Activated naive CD8-positive, alpha-beta T cell treated with anti-CD3 and anti-CD28 coated beads, Interleukin-2, amount 10 ng/mL, durations not matched to agents 7 days and 5 days (primary cell): ENCODE measurements at places on chromosomes 2 and 18.
A peak's percentile ranks its signal among the peaks of the same experiment; 100 is the strongest.

GRCh38 chr18:840516-840915 lies 28.5 kb upstream of the YES1 start:
- no peak for DNase-seq

GRCh38 chr2:212958757-212959295 lies 192.6 kb downstream of the IKZF2 start:
- no peak for DNase-seq

DNA sequence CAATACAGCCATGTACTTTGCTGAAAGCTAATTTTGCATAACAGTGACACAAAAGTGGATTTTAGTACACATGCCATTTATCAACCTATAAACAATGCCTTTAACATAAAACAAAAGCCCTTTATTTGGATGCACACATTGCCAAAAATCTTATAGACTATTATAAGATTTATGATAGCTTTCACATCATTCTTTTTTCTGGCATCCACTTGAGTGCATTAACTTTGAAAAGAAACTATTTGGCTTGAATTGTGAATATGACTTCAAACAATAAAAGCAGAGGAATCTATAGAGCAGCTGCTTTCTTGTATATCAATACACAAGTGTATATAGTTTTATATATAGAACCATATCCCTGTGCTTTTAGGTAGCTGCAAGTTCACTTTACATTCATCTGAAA lies 577.4 kb downstream of the CBLN2 start:
- no peak for DNase-seq

DNA sequence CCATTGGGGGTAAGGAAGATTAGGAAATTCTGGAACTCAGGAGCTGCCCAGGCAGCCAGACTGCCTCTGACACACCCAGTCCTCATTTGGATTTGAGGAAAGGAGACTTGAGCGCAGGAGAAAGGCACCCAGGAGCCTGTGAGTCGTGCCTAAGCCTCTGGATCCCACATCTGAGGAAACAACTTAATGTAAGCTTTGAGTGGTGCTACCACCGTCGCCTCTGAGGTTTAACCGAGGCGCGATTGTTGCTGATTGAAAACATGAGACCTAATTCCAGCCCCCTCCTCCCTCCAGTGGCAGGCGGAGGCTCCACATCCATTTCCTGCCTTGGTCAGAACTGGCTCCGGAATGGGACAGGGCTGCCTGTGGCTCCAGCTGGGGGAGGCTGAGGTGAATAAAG lies 176.7 kb upstream of the PKDCC start:
- DNase-seq, result no peak

DNA sequence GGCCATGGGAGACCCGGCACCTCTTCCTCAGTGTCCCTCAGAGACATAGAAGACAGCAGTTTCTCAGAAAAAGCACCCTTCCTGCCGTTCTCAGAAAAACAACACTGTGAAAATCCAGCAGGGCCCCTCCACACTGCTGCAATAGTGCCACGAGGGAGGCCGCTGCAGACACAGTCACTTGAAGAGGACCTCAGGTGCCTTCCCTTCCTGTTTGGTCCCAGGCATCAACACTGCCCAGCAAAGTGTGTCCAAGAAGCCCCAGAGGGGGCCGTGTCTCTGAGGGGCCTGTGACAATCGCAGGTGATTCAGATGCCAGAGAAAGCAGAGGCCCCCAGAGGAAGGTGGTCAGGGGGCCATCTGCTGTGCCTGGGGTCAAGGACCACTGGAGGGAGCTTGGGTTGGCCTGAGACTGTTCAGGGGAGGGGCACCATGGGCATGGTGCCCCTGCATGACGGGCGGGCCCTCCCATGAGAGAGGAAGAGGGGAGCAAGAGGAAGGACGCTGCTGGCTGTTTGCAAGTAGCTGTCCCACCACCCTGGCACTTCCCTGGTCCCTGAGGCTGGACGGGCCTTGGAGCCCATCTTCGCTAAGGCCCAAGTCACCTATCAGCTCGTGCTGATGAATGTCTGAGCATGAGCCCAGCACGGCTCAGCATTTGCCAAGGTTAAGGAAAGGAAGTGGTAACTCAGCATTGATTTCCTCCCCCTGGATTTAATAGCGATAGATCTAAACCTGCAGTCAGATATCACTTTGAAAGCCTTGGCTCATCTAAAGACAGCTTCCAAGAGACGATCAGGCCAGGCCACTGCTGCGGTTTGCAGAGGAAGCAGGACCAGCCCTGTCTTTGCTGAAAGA lies 9.1 kb downstream of the TWIST2 start:
- no peak for DNase-seq

GRCh38 chr2:60466161-60466702 lies 87.2 kb downstream of the BCL11A start:
- DNase-seq, result no peak

DNA sequence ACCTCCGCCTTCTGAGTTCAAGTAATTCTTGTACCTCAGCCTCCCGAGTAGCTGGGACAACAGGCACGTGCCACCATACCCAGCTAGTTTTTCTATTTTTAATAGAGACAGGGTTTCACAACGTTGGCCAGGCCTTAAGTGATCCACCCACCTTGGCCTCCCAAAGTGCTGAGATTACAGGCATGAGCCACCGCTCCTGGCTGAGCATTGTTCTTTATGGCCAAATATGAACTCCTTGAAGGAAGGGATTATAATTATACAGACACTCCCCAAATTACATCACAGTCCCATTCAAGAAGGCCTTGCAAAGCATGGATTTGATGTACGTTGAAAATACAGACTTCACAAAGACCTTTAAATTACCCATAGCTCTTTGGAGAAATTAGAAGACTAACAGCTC lies 381.7 kb downstream of the TXNL1 start:
- DNase-seq, result no peak

- DNase-seq, result no peak
These were observed 191.2 kb upstream of the PXDN start for GRCh38 chr2:1935476-1935875.

GRCh38 chr2:83162421-83162820 lies 1296.7 kb downstream of the SUCLG1 start:
- DNase-seq, result no peak

DNA sequence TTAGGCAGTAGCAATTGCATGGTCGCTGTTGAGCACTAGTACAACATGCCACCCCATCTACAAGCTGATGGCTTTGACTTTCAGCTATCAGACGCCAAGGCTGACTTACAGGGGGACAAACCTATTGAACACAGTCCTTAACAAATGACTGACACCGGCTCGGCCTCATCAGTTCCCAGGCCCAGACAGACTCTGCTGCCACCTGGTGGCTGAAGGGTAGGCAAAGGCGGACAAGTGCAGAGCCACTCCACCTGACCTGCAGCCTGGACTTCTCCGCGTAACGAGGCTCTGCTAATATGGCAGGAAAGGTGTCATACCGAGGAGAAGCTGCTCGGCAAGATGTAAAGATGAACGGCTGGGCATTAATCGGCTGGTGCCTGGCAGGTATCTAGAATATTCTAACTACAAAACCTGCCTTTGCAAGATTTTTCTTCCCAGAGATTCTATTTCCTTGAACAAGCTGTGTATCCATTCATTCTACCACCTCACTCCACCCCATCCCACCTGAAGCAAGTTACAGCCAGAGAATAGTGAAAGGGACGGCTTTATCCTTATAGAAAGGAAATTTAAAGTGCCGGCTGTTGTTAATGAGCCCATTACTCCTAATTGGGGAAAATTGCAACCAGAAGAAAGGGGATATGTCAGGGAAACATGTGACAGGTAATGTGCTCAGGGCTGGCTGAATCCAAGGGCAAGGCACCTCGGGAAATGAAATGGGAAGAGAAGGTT lies 67.4 kb downstream of the STEAP3 start:
- DNase-seq, result peak; percentile 64

- DNase-seq, result no peak
These were observed 503.6 kb downstream of the SPAG16 start for GRCh38 chr2:213787869-213788268.

GRCh38 chr2:98598781-98599428 lies 9.4 kb downstream of the COA5 start:
- DNase-seq, result no peak

- DNase-seq, result no peak
These were observed 140.4 kb upstream of the APCDD1 start for GRCh38 chr18:10314066-10314465.

DNA sequence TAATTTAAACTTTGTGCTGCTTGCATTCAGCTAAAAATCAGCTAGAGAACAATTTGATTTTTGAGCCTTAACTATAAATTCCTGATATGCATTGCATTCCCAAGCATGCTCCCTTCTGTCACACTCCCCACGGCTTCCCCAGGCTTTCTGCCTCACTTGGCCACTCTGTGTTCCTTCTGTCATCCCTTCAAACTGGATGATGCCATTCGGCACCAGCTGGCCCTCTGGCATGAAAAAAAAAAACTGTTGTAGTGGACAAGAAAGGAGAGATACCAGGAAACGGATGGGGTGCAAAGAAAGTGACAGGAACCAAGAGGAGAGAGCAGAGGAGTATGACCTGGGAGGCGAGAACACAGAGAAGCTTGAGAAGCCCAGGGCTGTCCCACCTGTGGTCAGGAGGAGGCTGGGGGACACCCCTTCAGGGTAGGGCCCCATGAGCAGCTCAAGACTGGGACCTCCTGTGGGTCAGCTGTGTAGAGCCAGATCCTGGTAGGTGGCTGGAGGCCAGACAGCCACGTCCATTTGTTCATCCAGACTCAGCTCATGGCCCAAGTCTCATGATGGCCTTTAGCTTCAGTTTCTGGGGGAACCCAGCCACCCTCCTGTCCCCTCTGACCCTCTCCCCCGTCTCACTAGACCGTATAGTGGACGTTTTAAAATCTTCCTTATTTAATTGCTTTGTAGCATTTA lies 211.8 kb downstream of the GBX2 start:
- no peak for DNase-seq

DNA sequence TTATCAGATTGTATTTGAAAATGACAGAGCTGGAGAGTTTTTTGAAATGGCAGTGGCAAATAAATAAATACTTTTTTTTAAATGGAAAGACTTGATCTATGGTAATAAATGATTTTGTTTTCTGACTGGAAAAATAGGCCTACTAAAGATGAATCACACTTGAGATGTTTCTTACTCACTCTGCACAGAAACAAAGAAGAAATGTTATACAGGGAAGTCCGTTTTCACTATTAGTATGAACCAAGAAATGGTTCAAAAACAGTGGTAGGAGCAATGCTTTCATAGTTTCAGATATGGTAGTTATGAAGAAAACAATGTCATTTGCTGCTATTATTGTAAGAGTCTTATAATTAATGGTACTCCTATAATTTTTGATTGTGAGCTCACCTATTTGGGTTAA lies 30.9 kb downstream of the CD28 start:
- no peak for DNase-seq
